ENCODE measurements at places on chromosomes 3 and 15.

- peak; percentile 33 for DNase-seq
Observed at GRCh38 chr3:129490273-129490675, 38.2 kb upstream of the RHO start.

DNA sequence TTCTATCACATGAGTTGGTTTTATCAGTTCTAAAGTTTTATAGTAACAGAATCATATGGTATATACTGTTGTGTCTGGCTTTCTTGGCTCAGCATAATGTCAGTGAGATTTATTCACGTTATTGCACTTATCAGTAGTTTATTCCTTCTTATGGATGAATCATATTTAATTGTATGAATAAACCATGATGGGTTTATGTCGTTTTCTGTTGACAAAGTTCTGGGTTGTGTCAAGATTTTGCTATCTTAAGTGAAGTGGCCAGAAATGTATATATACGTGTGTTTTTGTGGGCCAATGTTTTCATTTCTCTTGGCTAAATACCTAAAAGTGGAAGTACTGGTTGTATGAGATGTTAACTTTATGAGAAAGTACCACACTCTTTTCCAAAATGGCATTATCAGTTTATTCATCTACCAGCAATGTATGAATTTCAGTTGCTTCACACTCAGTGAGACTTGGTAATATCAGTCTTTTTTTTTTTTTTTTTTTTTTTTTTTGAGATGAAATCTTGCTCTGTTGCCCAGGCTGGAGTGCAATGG, 112.4 kb upstream of the DCBLD2 start:
- no peak for DNase-seq

DNA sequence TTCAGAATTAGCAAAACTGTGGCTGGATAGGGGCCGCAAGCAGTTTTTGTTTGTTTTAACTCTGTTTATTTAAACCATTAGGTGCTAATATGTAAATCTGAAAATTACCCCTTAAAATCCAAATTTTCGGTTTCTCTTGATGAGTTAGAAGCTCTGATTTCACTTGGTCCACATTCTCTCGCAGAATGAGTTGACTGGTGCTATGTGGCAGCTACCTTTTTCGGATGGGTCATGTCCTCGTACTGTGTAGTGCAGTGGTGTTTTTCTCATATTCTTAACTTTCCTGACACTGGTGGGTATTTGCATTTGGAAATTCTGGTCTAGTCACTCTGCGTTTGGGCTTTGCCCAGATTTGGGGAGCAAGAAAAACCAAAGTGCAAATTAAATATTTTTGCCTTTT, 87.1 kb downstream of the DIPK2A start:
- no peak for DNase-seq

- no peak for DNase-seq
Observed at GRCh38 chr3:9253327-9253726, 3.9 kb upstream of the SRGAP3 start.

GRCh38 chr3:195247086-195247862, 23.7 kb downstream of the XXYLT1 start:
- no peak for DNase-seq

DNA sequence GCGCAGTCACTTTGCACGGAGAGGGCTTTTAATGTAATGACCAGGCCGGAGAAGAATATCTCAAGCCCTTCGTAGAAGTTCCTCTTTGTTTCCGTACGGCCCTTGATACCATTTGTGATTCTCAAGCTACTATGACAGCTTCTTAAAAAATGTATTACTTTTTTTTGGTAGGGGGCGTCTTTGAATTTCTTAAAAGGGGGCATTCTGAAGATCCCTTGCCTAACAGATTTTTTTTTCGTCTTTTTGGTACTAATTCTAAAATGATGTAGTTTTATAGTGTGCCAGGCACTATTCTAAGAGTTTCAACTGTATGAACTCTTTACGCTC, 614.0 kb downstream of the MCTP2 start:
- no peak for DNase-seq

DNA sequence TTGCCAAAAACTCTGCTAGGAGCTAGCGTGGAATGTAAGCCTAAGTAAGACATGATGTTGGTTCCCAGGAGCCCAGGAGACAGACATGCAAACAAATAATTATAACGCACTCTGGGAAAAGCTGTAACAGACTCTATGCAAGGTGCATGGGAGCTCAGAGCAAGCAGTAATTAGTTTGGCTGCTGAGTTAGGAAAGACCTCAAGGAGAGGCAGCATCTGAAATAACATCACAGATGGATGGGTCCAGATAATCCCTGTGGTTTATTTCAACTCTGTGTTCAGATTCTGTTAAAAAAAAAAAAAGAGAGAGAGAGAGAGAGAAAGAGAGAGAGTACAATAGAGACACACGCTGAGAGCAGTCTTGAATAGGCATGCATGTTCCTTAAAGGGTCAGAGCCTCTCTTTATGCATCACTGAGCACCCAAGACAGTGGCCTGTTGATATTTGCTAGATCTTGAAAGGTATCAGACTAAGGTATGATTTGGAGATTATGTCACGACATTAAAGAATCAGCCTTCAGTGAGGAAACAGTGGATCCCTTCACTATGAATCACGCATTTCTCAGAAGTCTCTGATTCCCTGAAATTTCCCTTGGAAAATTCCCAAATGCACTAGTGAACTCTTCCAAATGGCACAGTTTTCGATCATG, 124.4 kb upstream of the LIPC start:
- no peak for DNase-seq

GRCh38 chr15:85760531-85761371, 34.0 kb downstream of the KLHL25 start:
- no peak for DNase-seq

DNA sequence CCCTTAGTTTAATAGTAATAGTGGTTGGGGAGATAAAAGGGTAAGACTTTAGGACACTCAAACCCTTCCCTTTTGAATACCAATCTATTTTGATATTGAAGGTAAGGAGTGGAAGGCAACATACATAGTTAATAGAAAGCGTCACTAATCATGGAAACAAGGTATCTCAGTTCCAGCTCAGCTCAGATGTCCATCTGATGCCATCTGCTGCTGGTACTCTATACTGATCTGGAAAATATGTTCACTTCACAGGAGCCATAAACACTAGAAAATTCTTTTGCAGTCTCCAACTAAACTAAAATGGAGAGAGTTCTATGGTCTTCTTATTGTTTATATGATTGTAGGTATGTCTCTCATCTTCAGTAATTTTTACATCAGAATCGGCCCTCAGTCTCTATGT, 1777.1 kb downstream of the OTOL1 start:
- DNase-seq, result no peak

GRCh38 chr15:29611057-29611456, 211.2 kb downstream of the TJP1 start:
- no peak for DNase-seq

DNA sequence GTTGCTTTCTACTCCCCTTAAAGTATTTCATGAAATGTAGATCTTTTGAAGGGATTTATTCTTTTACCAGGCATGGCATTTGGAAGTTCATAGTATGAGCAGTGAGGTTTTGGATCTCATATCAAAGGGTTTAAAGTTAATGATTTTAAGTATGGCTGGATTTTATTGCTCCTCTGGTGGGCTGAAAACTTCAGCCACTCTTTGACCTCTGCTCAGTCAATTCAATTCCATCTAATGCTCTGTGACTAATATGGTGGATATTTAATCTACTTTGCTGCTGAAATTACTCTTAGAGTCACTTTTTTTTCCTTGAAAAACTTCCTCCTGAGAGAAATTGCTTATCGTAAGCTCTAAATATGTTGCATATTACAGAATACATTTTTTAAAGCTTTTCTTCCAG, 218.6 kb downstream of the NR2F2 start:
- no peak for DNase-seq

GRCh38 chr3:98188545-98188944, 22.0 kb downstream of the OR5H15 start:
- no peak for DNase-seq

DNA sequence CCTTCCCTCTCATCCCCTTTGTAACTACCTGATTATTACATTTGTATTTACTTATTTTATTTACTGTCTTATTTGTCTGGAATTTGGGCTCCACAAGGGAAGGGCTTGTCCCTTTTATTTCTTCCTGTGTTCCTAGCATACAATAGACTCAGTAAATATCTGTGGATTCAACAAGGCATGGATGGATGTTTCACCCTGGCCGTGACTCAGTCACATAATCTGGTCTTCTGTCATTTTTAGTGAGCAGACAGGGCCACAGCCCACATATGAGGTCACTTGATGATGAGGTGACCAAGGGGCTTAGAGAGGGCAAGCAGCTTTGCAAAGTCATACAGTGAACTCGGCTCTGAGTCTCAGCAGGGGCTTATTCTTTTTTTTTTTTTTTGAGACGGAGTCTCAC, 7.8 kb upstream of the DAG1 start:
- no peak for DNase-seq

DNA sequence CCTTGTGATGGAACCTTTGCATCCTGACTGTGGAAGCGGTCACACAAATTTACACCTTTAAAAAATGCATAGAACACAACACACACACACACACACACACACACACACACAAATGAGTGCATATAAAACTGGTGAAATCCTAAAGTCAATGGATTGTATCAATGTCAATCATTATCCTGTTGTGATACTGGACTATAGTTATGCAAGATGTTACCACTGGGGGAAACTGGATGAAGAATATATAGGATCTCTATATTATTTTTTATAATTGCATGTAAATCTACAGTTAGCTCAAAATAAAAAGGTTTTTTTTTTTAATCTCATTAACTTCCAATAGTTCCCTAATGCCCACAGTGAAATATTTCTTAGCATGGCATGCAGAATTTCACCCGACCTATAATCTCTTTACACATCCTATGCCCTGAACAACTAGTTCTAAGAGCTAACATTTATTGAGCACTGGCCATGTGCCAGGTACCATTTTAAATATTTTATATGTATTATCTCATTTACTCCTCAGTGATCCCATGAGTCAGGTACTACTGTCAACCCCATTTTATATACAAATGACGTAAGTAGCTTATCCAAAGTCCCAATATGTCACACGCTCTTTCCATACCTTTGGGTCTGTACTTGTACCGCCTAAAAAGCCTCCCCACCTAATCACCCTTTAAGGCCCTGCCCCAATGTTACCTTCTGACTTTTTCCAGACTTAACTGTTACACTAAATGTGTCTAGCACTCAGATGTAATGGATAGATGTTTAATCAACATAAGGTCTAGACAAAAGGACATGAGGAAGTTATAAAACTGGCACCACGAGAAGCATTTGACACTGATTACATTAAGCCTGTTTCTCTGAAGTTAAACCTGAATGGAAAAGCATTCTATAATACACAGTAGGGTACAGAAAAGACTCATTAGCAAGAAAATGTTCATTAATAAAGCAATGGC, 5.5 kb downstream of the ABCC5 start:
- DNase-seq, result no peak

GRCh38 chr3:40237889-40238571, 71.5 kb upstream of the EIF1B start:
- no peak for DNase-seq

DNA sequence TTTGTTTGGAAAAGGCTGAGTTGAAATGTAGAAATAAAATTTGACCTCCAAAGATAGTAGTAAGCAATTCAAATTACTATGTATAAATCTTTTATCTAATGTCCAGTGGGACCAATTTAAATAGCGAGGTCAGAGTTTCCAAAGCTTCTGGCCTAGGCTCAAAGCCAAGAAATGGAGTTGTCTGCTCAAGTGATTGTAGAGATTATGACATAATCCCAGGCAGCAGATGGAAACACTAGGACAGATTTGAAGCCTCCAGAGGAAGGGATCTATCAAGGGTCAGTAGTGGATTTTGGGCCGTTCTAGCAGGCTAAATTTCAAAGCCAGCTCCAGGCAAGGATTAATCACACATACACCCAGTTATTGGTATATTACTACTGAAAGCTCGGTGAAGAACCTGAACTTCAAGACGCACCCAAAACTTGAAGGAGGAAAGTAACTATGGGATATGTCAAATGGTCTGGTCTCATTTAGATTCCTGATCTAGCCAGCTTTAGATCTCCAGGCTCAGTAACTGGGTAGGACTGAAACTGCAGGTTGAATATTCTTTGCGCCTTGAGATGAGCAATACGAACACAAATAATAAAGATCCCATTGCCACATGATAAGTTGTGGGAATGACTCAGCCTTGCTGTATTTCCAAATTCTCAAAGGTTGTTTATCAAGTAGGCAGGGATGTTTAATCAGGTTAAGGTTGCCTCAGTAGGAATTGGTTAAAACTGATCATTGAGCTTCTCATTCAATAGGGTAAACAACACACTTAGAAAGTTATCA, 30.9 kb upstream of the ARRDC4 start:
- DNase-seq, result no peak
